ENCODE measurements at places on chromosomes 3 and 15. TPM values are rescaled to one million over a fixed set of nuclear protein-coding genes. Genes with fewer than 3 reads are reported as not detected.

GRCh38 chr3:15325228-15325627, 7.2 kb downstream of the SH3BP5 start:
- DNase-seq = no peak

- no peak for DNase-seq
These were observed 46.8 kb downstream of the EOMES start for GRCh38 chr3:27675287-27675686.

DNA sequence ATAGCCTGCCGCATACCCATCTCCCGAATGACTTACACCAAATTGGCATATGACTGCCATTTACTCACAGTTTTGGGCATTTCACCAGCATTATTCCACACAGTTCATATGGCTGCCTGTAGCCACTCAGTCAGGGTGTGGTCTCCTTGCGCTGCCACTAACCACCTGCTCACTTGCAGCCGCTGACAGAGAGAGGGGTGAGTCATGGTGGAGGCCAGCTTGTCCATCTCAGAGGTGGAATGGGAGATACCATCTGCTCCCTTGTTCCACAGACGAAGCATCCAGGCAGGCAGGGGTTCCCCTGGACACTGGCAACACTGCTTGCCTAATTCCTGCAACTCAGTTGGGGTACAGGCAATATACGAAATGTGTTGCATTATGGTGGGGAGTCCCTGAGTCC, 15.6 kb downstream of the CCRL2 start:
- DNase-seq = no peak

- peak; percentile 4 for DNase-seq
These were observed 999 bp downstream of the ZNF280D start for GRCh38 chr15:56732135-56732885.

GRCh38 chr3:120622870-120623726, 27.0 kb downstream of the NDUFB4 start:
- DNase-seq = peak; percentile 15

PLOD2 gene
- total RNA-seq = 4.6 TPM

- DNase-seq = no peak
These were observed 89.9 kb upstream of the FLNB start for GRCh38 chr3:57918123-57918837.

- no peak for DNase-seq
These were observed 76.1 kb downstream of the LDHAL6B start for GRCh38 chr15:59282515-59283337.

LRRC58 gene
- total RNA-seq = 22.4 TPM

DNA sequence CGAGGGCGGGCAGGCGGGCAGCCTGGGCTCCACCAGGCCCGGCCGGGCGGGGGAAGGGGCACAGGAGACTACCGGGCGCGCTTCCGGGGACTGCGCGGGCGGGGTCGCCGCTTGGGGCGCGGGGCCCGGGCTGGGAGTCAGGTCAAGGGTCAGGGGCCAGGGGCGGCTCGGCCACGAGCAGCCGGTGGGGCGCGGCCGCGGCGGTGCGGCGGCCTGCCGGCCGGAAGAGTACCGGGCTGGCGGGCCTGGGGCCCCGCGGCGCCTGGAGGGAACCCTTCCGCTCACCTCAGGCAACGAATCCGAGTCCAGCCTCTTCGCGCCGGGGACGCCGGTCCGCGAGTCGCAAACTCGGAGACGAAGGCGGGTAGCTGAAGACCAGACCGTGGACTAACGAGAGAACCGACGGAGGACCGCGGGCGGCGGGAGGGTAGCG, 225 bp downstream of the RHOA start:
- DNase-seq = no peak

SLC2A2 gene
- not detected for total RNA-seq

DNA sequence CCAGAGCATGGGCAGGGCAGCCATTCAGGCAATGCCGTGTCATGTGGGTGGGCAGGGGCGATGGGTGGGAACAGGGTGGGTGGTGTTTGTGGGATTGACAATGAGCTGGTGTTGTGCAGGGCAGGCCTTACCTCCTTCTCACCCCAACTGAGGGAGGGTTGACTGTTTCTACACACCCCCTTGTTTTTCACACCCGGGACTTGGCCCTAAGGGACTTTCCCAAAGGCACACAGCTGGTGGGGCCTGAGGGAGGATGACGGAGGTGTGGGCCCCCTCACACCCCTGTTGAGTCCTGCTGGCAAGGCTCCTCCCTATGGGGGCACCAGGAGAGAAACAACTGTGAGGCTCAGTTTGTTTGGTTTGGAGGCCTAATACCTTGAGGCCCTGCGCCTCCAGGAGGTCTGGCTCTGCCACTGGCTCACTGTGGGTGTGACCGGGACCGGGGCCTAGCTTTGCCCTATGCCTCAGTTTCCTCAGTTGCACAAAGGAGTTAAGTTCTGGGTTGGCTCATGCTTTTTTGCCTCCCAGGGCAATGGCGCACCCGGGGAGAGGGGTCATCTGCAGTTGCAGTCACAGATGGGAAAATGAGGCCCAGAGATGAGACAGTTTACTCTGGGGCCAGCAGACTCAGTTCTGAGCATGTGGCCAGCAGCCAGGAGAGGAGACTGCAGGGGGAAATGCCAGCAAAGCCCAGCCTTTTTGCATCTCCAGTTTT, 5.1 kb upstream of the DNAH1 start:
- no peak for DNase-seq

DNA sequence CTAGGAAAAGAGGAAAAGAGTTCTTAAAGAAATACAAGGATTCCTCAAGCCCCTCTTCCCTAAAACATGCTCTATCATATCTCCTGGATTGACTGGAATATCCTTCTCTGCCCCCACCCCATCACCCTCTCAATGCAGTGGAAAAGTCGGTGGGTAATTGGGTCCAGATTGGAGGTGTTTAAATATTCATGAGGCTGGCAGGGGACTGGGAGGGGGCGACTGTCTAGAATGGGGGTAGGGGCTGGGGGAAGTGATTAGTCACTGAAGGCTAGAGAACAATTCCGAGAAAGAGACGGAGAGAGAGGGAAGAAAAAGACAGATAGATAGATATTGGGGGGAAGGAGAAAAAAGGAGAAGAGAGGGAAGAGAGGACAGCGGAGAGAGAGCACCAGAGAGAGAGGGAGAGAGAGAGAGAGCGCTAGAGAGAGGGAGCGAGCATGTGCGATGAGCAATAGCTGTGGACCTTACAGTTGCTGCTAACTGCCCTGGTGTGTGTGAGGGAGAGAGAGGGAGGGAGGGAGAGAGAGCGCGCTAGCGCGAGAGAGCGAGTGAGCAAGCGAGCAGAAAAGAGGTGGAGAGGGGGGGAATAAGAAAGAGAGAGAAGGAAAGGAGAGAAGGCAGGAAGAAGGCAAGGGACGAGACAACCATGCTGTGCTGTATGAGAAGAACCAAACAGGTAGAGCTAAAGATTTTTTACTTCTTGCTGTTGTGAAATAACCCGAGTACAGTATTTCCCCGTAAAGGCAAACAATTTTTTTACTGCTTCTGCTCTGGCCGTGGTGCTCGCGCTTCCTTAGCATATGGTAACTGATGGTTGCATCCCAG, at the start of gene GAP43:
GAP43 (plus strand) TSS at position 467 of the 825 bp plus-strand sequence; CDS start at position 647, 180 bp downstream.
- DNase-seq = no peak

DNA sequence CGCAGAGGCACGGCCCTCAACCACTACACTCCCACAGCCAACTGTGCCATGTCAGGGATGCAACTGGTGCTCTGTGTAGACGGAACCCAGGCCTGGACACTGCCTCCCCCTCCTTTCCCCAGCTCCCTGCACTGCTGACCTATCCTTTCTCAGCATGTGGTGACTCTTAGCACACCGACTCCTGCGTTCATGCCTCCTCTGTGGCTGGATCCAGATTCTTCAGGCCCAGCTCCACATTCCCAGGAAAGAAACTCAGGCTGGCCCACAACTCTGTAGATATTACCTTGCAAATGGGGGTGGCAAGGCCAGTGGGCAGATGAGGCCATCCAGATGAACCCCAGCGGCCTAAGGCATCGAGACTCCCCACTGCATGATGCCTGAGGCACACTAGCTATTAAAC, 272.7 kb downstream of the OCA2 start:
- no peak for DNase-seq

- DNase-seq = no peak
These were observed 193.2 kb downstream of the GOLGA6L6 start for GRCh38 chr15:20348291-20348899.

DNA sequence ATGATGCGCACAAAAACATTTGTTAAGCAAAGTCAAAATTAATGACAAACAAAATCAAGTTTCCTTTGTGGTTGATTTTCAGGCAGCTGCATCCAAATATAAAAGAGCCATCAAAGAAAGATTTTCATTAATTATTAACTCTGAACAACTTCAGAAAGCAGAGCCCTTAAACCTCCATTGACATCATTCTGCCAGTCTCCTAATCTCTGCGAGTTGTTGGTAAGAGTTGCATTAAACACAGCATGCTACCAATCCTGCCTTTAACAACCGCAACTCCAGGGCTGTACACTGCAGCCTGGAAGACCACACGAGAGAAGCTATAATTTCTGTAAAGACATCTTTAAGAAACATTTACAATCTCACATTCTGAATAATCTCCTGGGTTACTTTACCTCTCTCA, 204.6 kb downstream of the NR2F2 start:
- no peak for DNase-seq

CLDN1 gene
- 11.4 TPM for total RNA-seq

RTP1 gene
- total RNA-seq = not detected

DNA sequence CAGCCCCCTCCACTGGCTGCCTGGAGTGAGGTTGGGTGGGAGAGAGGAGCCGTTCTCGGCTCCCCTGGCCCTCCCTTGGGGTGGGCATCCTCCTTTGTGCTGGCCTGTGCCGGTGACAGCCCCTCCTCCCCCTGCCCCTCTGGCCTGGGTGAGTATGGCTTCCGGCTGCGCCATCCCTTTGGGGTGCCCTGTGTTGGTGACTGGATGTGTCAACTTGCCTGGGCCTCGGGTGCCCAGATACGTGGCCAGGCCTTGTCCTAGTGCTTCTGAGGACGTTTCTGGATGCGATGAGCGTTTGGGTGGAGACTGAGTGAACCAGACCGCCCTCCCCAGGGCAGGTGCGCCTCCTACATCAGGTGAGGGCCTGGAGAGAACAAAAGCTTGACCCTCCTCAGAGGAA, 59.7 kb downstream of the PLXNA1 start:
- DNase-seq = no peak

WDR72 gene
- not detected for total RNA-seq

DNA sequence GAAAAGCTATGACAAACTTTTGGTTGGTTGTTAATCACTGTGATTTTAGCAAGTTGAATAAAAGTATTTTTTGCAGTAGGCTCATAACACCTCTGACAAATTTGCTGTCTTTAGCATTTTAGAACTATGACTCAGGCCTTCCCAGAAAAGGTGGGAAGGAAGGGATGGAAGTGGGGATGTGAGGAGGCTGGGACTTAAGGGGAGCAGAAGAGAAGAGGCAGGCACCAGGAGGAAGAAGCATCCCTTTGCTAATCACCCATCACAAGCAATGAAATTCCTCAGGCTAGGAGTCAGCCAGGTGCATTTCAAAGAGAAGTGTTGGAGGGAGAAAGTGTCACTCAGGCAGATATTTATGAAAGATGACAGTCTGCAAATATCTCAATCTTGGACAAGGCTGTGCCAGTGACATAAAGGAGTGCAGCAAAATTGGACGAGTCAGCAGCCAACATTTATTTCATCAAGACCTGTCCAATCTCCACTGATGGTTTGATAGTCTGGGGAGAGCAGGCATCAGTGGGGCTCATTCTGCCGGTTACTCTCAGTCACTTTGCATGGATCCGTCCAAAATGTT, 337.3 kb upstream of the ARRDC4 start:
- no peak for DNase-seq

FANCD2OS gene
- not detected for total RNA-seq

DNA sequence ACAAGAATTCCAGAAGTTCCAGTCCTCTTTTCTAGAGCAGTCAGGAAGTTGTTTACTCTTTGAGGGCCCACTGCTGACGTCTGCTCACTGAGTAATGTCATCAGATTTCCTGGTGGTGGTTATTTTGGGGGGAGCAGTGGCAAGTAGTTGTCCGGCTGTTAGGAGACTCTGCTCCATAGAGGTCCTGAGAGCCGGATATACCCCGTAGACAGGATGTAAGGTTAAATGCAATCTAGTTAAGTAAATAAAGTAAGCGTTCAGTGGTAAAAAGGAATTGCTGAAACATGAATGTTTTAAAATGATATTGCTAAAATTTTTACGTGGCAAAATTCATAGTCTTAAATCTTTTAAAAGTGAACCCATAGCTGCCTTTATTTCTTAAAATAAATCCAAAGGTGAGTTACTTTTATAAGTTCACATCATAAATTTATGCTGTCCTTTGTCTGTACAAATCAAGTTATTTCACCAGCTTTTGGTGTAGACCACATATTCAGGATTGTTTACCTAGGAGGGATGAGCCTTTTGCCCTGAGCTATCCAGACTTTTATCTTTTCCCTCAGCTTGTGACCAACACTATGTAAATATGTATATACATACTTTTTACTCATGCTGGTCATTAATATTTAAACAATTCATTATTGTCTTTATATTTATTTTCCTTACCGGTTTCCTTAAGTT, 65.8 kb downstream of the PDE8A start:
- no peak for DNase-seq

CPNE9 gene
- 0.11 TPM for total RNA-seq

- DNase-seq = no peak
These were observed 32.7 kb downstream of the SMAD3 start for GRCh38 chr15:67097930-67098740.

- DNase-seq = no peak
These were observed 37.1 kb downstream of the RIOX2 start for GRCh38 chr3:97934980-97935695.

SUMF1 gene
- total RNA-seq = 6.2 TPM

CLDN16 gene
- not detected for total RNA-seq

DNA sequence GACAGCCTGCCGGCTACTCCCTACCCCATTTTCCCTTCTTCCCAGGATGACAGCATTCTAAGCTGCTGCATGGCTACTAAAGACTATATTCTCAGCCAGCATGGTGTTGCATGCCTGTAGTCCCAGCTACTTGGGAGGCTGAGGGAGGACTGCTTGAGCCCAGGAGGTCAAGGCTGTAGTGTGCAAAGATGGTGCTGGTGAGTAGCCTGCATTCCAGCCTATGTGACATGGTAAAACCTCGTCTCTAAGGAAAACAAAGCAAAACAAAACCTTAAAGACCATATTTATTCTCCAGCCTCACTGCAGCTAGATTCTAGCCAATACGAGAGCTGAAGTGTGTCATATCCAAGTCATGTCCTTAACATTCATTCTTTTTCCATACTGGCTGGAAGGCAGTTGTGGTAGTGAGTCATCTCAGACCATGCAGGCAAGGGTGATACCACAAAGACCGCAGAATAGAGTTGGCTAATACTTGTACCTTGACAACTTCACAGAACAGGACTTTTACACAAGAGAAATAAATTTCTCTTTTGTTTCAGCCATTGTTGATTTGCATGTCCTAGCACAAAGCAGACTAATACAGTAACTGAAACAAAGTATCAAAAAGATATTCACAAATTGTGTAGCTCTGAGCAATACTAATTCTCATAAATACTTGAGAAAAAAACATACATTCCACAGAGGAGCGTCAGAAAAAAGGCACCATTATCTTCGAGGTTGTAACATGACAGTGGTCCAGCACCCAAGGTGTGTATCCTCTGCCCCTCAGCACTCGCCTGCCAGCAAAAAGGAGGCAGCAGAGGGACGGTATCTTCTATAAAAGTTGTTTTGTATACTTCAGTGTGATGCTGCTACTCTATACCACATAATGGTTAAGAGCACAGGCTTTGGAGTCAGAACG, 14.8 kb downstream of the PBRM1 start:
- peak; percentile 64 for DNase-seq

ROBO2 gene
- total RNA-seq = not detected
